ENCODE measurements at places on chromosomes 2 and 18. TPM values are rescaled to one million over a fixed set of nuclear protein-coding genes. Genes with fewer than 3 reads are reported as not detected.

The BOLL gene
- total RNA-seq: 0.10 TPM

The EGR4 gene
- total RNA-seq: 0.52 TPM

The TUBA3D gene
- not detected for total RNA-seq

The GKN2 gene
- not detected for total RNA-seq

The SLC40A1 gene
- 65.5 TPM for total RNA-seq

The ARHGAP15 gene
- total RNA-seq: 334 TPM

The MAPRE3 gene
- 0.42 TPM for total RNA-seq

The REG3A gene
- total RNA-seq: not detected

The RGPD3 gene
- total RNA-seq: 1.5 TPM

The TRIM54 gene
- not detected for total RNA-seq

The PLCD4 gene
- 0.21 TPM for total RNA-seq

The FAHD2B gene
- 3.1 TPM for total RNA-seq

The CRYGC gene
- total RNA-seq: not detected

The SLC19A3 gene
- not detected for total RNA-seq

The ZNF521 gene
- 1.0 TPM for total RNA-seq

The RPRM gene
- total RNA-seq: 0.10 TPM

The CROCC2 gene
- not detected for total RNA-seq

The D2HGDH gene
- total RNA-seq: 7.7 TPM

The LIMS4 gene
- total RNA-seq: 0.10 TPM

The LRRTM1 gene
- not detected for total RNA-seq

The CIB4 gene
- not detected for total RNA-seq

The GKN1 gene
- total RNA-seq: 0.31 TPM

The NLRC4 gene
- 3.0 TPM for total RNA-seq

The CGREF1 gene
- 0.10 TPM for total RNA-seq

The INHA gene
- not detected for total RNA-seq

The CPO gene
- total RNA-seq: 0.21 TPM

The DOCK10 gene
- total RNA-seq: 176 TPM

The NR4A2 gene
- total RNA-seq: 83.3 TPM

The TFCP2L1 gene
- 0.10 TPM for total RNA-seq

The CD302 gene
- 64.3 TPM for total RNA-seq

The ABCG5 gene
- total RNA-seq: not detected

The ALLC gene
- not detected for total RNA-seq

The PPP1R1C gene
- total RNA-seq: not detected

The TMEM17 gene
- 0.21 TPM for total RNA-seq

The IL1RN gene
- 203 TPM for total RNA-seq

The SULT1C4 gene
- total RNA-seq: 0.21 TPM

The MYOM1 gene
- 0.94 TPM for total RNA-seq

The CYRIA gene
- total RNA-seq: 63.3 TPM

The CFC1 gene
- total RNA-seq: not detected

The GPR17 gene
- total RNA-seq: not detected

Measured in mononuclear cell (primary cell).